ENCODE measurements at places on chromosomes 7 and 10.

GRCh38 chr7:36264123-36264801 is 111.2 kb downstream of the EEPD1 start:
- peak; percentile 99 for DNase-seq

DNA sequence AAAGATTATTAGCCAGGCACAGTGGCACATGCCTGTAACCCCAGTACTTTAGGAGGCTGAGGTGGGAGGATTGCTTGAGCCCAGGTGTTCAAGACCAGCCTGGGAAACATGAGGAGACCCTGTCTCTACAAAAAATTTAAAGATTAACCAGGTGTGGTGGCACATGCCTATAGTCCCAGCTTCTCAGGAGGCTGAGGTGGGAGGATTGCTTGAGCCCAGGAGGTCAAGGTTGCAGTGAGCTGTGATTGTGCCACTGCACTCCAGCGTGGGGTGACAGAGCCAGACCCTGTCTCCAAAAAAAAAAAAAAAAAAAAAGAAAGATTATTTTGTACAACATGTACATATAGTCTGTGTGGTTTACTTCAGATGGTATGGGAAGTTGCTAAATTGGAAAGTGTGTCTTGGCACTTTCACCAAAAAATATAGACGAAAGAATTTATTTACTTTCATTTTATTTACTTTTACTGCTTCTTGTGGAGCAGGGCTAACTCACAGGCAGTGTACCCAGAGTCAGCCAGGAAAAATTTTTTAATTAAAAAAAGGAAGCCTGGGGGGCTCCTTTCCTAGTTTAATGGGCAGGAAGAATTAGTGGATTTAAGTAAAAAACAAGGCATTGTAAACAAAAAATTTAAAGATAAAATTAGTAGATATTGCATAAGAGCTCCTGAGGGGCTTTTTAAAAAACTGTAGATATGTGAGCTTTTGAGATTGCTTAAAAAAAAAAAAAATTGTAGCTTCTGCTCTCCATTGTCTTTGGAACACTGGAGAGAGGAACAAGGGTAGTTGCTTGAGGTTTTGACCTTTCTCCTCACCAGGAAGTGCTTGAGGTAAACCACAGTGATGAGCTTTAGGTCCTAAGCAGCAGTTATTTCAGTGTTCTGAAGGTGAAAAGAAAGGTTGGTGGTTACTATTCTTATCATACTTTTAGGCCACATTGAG is 44.6 kb upstream of the VDAC2 start:
- DNase-seq = peak; percentile 93

GRCh38 chr7:117667456-117667855 is 187.6 kb downstream of the CFTR start:
- DNase-seq = no peak

DNA sequence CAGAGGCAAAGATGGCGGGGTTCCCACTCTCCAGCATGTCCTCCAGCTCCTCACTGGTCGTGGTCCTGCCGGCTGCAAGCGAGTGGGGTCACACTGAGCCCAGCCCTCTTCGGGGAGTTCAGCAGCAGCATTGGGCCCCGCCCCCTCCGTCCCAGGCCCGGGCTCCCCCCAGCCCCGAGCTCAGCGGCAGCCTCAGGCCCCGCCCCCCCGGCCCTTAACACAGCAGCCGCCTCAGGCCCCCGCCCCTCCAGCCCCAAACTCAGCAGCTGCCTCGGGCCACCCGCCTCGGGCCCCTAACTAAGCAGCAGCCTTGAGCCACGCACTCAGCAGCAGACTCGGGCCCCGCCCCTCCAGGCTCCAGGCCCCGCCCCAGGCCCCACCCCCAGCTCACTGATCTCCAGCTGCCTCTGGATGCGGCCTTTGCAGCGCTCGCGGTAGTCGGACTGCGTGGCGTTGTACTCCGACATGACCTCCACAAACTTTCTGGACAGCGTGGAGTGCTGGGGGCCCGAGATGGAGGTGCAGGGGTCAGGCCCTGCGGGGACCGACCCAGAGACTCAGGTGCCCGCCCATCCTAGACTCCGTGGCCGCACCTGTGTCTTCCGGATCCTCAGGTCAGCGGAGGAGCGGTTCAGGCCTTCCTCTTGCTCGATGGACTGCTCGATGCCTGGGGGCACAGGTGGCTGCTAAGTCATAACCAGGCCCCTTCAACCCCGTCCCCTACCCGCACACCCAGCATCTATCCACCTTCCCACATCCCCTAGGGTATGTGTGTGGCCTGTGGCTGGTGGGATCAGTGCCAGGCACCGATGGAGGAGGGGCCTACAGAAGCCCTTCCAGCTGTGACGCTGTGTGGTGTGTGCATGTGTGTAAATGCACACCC is 15.5 kb downstream of the STX1A start:
- DNase-seq = no peak

DNA sequence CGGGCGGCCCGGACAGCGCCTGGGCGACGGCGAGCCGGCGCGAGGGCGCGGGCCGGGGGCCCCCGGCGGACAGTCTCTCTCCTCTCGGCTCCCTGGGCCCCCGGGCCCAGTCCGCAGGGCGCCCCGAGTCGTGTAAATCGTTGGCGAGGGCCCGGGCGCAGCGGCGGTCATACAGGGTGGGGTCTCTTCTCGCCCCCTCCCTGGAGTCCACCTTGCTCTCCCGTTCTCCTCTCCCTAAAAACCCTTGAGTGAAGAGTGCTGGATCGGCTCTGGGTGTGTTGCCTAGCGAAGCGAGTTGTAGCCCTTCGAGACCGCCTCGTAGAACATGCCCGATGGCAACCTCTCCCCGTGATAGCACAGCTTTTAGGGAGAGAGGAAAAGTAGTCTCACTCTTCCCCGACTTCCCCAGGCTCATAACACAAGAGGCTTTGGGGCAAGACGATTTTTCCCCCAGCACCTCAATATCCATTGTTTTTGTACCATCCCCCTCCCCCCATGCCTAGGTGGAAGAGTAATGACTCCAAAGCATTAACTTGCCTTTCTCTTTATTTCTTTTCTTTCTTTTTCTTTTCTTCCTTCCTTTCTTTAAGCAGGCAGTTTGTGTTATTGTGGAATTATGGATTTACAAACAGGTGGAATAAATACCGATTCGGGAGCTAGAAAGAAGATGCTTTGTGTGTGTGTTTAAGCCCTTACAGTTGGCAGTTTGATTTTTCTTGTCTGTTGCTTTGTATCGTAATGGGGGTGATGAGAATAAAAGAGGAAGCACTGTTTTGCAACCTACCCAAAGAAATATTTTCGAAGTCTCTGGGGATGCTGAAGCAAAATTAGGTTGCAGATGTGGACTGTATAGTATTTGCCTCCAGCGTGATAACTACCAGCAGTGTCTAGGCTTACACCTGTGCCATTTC is 822 bp downstream of the SHOC2 start:
- DNase-seq = peak; percentile 87

GRCh38 chr10:110034596-110034995 is 26.8 kb downstream of the ADD3 start:
- DNase-seq = no peak

DNA sequence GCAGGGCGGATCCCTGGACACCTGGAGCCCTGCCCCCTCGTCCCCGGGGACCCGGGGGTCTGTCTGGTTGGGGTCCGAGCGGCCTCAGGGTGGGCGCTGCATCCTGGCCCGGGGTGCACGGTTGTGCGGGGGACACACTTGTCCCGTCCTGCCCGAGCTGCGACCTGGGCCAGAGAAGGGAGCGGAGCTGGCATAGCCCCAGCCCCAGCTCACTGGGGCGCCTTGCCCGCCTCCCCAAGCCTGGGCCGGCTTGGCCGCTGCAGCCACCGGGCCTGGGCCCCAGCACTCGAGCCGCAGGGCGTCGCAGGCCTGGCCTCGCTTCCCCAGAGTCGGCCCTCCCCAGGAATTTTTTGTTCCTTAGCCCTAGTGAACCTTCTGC is 54.5 kb downstream of the GLRX3 start:
- no peak for DNase-seq

- no peak for DNase-seq
These were observed 1133.4 kb downstream of the CNTNAP2 start for GRCh38 chr7:147249956-147250355.

DNA sequence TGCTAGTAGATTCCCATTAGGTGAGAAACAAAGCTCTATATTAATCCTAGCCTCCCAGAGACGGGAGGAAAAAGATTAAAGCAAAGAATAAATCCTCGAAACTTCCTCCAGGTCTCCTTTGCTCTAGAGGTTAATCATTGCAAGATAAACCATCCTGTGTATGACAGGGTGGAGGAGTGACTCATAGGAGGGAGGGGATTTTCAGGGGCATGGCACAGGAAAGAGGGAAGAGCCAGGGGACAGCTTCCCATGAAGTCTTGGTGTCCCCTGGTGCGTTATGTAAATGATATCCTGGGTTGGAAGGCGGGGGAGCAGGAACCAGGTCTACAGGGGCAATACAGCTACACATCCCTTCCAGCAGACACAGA is 780 bp downstream of the CYP3A5 start:
- no peak for DNase-seq

DNA sequence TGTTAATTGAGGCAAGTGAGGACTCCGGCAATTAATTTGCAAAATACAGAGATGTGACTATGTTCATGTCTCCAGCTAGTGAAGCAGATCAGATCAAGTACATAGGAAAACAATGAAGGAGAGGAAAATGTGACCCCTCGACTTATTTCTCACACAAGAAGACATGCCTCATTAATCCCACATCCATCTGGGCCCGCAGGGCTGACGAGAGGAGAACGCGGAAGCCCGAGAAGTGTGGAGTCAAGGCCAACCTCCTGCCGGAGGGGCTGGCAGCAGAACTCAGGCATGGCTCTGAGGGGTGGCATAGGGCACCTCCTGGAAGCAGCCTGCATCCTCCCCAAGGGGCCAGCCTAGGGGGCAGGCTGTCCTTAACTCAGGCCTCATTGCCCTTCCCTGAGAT is 54.4 kb downstream of the ZNF503 start:
- DNase-seq = no peak

DNA sequence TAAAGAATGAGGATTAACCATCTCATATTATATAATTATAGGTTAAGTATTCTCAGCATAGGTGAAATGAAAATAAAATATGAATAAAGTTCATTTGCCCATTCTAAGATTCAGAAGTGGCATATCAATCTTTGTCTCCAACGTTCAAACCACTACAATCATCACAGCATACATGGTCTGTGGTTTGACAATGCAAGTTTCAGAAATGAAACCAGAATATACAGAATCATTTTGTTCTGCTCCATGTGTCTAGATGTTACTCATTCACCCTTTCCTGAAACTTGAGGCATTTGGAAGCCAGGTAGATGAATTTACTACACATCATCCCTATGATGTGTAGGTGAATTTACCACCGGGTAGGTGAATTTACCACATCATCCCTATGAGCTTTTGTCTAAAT is 44.5 kb upstream of the PPP1R3A start:
- no peak for DNase-seq

DNA sequence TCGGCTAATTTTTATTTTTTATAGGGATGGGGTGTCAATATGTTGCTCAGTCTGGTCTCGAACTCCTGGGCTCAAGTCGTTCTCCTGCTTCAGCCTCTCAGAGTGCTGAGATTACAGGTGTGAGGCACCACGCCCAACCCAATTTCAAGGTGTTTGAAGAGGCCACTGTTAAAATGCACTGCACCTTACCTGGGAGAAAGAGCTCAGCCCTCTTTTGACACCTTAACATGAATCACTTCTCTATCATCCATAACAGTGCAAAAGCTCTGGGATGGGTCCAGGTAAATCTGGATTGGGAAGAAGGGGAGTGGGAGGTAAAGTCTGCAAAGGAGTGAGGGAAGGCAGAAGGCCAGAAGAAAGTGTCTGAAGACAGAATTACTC is 557 bp upstream of the ZNF282 start:
- DNase-seq = no peak

- no peak for DNase-seq
These were observed 134.9 kb downstream of the BICC1 start for GRCh38 chr10:58647376-58648112.

DNA sequence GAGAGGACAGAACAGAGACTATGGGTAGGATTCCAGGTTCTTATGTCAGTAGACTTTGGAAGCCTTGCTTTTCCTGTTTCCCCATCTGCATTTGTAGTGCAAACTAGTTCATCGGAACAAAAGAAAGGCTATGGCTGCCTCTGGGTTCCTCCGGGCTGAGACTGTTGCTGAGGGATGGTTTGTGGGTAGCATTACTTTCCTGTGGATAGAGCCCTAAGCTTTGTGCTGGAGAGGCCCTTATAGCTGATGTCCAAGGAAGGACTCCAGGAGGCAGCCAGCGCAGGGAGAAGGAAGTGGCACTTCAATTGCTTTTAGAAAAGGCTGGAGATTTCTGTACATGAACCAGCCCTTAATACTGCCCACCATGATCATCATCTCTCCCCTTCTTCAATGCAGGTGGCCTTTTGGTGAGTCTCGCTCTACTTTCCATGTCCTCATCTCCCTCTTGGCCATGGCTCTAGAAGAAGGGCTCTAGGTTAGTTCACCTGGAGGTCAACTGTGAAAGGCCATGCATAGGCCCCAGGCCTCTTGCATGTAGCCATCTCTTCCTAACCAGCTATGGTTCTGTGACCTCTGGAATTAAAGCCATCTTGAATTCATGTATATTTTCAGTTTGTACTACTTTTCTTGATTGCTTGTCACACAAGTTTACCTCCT is 15.4 kb downstream of the MXI1 start:
- DNase-seq = no peak

DNA sequence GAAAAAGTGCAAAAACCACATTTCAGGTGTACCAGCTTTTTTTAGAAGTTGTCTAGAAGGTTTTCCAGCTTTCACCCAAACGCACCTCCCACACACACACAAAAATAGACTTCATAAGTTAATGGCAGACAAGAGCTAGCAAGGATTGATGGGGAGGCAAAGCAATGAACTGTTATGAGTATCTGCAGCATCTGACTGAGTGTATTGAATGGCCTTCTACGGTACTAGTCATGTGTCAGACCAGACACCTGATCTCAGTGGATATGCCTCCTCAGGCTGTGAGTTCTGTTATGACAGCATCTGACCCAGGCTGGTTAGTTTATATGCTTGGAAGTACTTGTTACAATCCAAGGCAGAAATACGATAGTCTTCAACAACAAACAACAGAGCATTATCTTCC is 406.1 kb upstream of the AUTS2 start:
- no peak for DNase-seq

- no peak for DNase-seq
These were observed 33.3 kb downstream of the FANK1 start for GRCh38 chr10:125929618-125930017.

Measured in MV-4-11 (cell line).